ENCODE measurements at places on chromosomes 6 and 20. TPM values are rescaled to one million over a fixed set of nuclear protein-coding genes. Genes with fewer than 3 reads are reported as not detected.

Gene FHL5
- total RNA-seq: not detected

Gene DOK5
- total RNA-seq: 3.1 TPM

Gene HSPA12B
- total RNA-seq: 0.71 TPM

- DNase-seq: no peak
Measured at GRCh38 chr6:37406726-37407341, 26.2 kb upstream of the CMTR1 start.

DNA sequence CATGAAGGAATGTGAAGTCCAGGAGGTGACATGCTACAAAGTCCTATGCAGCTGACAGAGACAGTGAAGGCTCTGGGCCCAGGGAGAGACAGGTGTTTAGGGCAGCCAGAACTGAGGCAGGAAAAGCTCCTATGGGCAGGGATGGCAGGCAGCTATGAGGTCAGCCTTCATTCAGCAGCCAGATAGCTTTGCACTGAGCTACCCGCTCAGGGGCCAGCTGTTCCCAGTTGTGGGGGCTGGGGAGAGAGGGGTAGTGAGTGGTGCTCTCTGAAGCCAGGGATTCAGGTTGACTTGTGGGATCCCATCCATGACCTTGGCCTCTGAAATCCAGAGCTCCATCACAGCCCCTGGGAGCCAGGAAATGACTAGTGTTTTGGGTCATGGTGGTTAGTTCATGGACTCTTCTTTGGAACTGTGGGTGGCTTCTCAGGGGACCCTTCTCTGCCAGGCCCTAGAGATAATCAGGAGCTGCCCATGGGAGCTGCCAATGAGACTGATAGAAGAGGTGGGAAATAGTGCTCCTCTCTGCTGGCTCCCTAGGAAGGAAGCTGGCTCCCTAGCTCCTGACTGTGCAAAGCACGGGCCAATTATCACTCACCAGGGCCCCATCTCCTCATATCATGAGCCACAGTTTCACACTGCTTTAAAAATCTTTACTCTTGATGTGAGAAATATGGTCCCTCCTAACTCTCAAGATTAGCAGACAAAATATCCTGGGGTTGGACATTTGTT is 127.7 kb downstream of the VEGFA start:
- DNase-seq: no peak

- DNase-seq: no peak
Measured at GRCh38 chr20:53878262-53879047, 191.9 kb downstream of the BCAS1 start.

- DNase-seq: peak; percentile 87
Measured at GRCh38 chr6:52598123-52598823, 21.4 kb upstream of the TRAM2 start.

GRCh38 chr6:112980676-112981075 is 633.5 kb downstream of the RFPL4B start:
- DNase-seq: no peak

Data from neural progenitor cell (in vitro differentiated cells).